T-helper 17 cell (primary cell): ENCODE measurements at places on chromosomes 3 and 15. TPM values are rescaled to one million over a fixed set of nuclear protein-coding genes. Genes with fewer than 3 reads are reported as not detected.

DNA sequence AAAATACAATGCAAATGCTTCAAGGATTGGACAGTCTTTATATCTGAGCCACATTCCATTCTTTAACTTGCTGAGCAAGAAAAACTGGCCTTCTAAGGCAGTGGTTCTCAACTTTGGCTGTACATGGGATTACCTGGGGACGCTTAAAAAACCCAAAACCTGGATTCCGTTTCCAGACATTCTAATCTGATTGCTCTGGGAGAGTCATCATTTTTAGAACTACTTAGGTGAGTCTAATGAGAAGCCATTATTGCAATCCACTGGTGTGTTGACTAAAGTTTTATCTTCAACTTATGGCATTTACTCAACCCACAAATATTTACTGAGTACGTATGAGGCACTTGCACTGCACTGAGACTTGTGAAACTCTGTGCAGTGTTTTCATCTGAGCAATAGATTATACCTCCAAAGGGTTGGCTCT, 195.7 kb upstream of the ATP11B start:
- H3K36me3 ChIP-seq = no peaks in the 10 kb centered on the region
- H3K27me3 ChIP-seq = peaks cover 15% of the 10 kb centered on the region
- H3K4me3 ChIP-seq = no peak overlapping the region
- no peak overlapping the region for H3K27ac ChIP-seq
- no peak for DNase-seq

DNA sequence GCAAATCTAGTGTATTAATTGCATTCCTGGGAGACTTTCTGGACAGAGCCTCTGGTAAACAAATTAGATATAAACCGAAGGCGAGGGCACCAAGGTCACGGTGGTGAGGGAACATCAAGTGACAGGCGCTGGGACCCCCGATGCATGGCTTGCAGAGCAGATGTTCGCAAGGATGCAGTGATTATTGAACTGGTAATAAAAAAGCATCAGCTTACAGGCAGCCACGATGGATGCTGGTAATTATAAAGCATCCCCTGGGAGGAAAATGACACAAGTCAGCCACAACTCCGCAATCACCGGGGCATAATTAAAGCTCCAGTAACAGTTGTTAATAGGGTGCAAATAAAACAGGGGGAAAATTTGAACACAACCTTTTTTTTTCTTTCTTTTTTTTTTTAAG, 231.1 kb upstream of the DPH6 start:
- no peak for DNase-seq
- H3K27ac ChIP-seq = no peak overlapping the region
- no peaks in the 10 kb centered on the region for H3K4me1 ChIP-seq
- no peak overlapping the region for H3K4me3 ChIP-seq
- peaks cover 14% of the 10 kb centered on the region for H3K27me3 ChIP-seq

DNA sequence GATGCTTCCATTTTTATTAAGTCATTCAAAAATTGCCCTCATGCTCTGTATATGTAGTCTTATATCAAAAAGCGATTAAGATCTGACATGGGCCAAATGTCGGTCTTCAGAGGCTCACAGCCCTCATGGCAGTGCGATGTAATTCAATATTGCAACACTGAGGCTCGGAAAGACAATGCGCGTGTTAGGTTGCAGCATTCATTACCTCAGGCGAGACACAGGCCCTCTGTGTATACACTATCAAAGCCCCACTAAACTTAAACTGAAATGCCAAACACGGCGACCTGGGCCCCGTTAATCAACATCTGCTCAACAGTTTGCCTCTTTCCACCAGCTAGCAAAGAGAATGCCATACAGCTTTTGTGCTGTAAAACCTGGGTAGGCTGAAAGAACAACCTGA, 413.4 kb downstream of the ERC2 start:
- no peaks in the 10 kb centered on the region for H3K4me1 ChIP-seq
- H3K36me3 ChIP-seq = no peaks in the 10 kb centered on the region
- DNase-seq = no peak
- H3K27ac ChIP-seq = no peak overlapping the region

GRCh38 chr3:28951772-28952556, 328.9 kb upstream of the RBMS3 start:
- DNase-seq = no peak
- no peaks in the 10 kb centered on the region for H3K36me3 ChIP-seq
- no peak overlapping the region for H3K27ac ChIP-seq
- no peaks in the 10 kb centered on the region for H3K27me3 ChIP-seq
- no peak overlapping the region for H3K4me3 ChIP-seq
- no peaks in the 10 kb centered on the region for H3K4me1 ChIP-seq

DNA sequence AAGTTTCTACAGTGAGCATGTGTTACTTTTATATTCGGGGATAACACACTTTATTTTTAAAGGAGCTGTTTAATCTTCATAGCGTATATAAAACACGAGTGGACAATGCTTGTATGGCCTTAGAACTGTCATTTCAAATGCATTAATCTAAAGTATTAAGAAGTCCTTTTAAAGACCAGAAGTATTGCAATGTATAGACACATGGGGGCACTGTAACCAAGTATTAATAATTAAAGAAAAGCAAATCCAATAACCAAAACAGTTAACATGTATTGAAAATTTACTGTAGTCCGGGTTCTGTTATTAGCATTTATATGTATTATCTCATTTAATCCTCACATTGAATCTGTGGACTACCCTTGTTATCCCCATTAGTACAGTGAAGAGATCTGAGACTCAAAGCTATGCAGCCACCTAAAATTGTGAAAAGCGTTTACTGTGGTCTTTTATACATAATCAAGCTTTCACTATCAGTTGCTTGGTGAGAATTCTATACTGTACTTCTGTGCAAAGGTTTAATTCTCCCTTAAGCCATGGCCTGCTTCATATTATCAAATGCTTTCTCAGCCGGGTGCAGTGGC, 10.1 kb downstream of the ARL14 start:
- peaks cover 7% of the 10 kb centered on the region for H3K4me1 ChIP-seq
- no peak overlapping the region for H3K27ac ChIP-seq
- H3K4me3 ChIP-seq = no peak overlapping the region
- no peak for DNase-seq
- H3K27me3 ChIP-seq = peaks cover 19% of the 10 kb centered on the region

- H3K27ac ChIP-seq = peak overlapping the region; percentile 69
- peak overlapping the region; percentile 95 for H3K4me3 ChIP-seq
- DNase-seq = no peak
- H3K27me3 ChIP-seq = peaks cover 88% of the 10 kb centered on the region
- H3K36me3 ChIP-seq = peaks cover 9% of the 10 kb centered on the region
These were observed 685 bp upstream of the FOXB1 start for GRCh38 chr15:60003243-60004008.

DNA sequence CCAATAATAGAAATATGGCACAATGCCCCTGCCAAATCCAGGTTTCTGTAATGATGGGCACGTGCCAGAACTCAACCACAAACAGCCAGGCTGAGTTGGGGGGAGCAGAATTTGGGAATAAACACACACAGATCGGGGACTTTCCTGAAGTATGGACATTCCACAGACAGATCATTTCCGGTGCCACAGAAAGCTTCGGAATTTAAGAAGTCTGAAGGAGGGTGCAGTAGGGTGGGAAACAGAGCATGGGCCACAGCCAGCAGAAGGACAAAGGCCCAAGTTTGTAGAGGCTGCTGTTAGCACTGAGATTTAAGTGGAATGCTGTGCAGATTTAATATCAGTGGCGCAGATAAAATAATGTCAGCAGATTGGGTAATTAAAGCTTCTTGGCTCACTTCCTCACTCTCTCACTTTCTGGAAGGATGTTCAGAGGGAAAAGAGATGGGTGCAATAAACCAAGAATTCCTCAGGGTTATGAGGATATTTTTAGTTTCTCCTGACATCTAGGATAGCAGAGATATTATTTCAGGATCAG, 67.4 kb downstream of the MYLK start:
- peaks cover 58% of the 10 kb centered on the region for H3K27me3 ChIP-seq
- no peak overlapping the region for H3K4me3 ChIP-seq
- H3K4me1 ChIP-seq = no peaks in the 10 kb centered on the region

- DNase-seq = no peak
- peaks cover 2% of the 10 kb centered on the region for H3K36me3 ChIP-seq
- H3K4me1 ChIP-seq = peaks cover 47% of the 10 kb centered on the region
- H3K27me3 ChIP-seq = no peaks in the 10 kb centered on the region
These were observed 107.6 kb downstream of the OXNAD1 start for GRCh38 chr3:16372362-16373292.

- no peak for DNase-seq
- H3K36me3 ChIP-seq = no peaks in the 10 kb centered on the region
- peaks cover 24% of the 10 kb centered on the region for H3K27me3 ChIP-seq
- no peak overlapping the region for H3K4me3 ChIP-seq
- H3K27ac ChIP-seq = no peak overlapping the region
These were observed 6.6 kb downstream of the GRIP2 start for GRCh38 chr3:14533457-14533958.

RHOV gene
- not detected for total RNA-seq

- H3K27ac ChIP-seq = no peak overlapping the region
- no peaks in the 10 kb centered on the region for H3K27me3 ChIP-seq
- no peak for DNase-seq
- H3K4me3 ChIP-seq = no peak overlapping the region
- H3K4me1 ChIP-seq = no peaks in the 10 kb centered on the region
These were observed 208.4 kb downstream of the PLOD2 start for GRCh38 chr3:145952536-145952935.

WDR49 gene
- 0.78 TPM for total RNA-seq

NEK11 gene
- 6.4 TPM for total RNA-seq

TGM5 gene
- not detected for total RNA-seq

ASB14 gene
- not detected for total RNA-seq
